Subcutaneous preadipocyte (primary cell): ENCODE measurements at places on chromosomes 4 and X. TPM values are rescaled to one million over a fixed set of nuclear protein-coding genes. Genes with fewer than 3 reads are reported as not detected.

Gene ASB12
- total RNA-seq = not detected in 2 replicates

Gene CENPI
- 18.7 and 30.7 TPM in 2 replicates for total RNA-seq

Gene NXF3
- not detected in 2 replicates for total RNA-seq

Gene SUPT20HL1
- not detected in 2 replicates for total RNA-seq

Gene AKAP4
- total RNA-seq = not detected in 2 replicates

Gene ATP2B3
- not detected in 2 replicates for total RNA-seq

Gene PAK3
- under 0.01 TPM in 2 replicates for total RNA-seq

Gene SSX2B
- not detected in 2 replicates for total RNA-seq

Gene STK26
- total RNA-seq = 8.1 and 14.3 TPM in 2 replicates

Gene EFHC2
- total RNA-seq = 0.20 and 0.37 TPM in 2 replicates

Gene SYTL4
- 2.6 and 4.7 TPM in 2 replicates for total RNA-seq

Gene HTRA3
- 2.3 and 12.1 TPM in 2 replicates for total RNA-seq

Gene PPP2R2C
- total RNA-seq = under 0.01 and 0.20 TPM in 2 replicates

Gene CFAP99
- not detected in 2 replicates for total RNA-seq

Gene CT45A7
- not detected in 2 replicates for total RNA-seq

Gene COL4A6
- 1.5 and 5.9 TPM in 2 replicates for total RNA-seq

Gene SSX2
- not detected in 2 replicates for total RNA-seq

Gene ETDA
- total RNA-seq = not detected in 2 replicates

Gene SERTM2
- under 0.01 TPM in 1 of 2 replicates, not detected in the other for total RNA-seq

Gene SEC31A
- 266 and 308 TPM in 2 replicates for total RNA-seq

Gene BEX2
- 0.20 and 0.73 TPM in 2 replicates for total RNA-seq

Gene NLGN4X
- total RNA-seq = not detected in 2 replicates

Gene EDA
- total RNA-seq = 0.59 and 0.73 TPM in 2 replicates

Gene MAGEC3
- not detected in 2 replicates for total RNA-seq

Gene GRID2
- not detected in 2 replicates for total RNA-seq

Gene GABRG1
- total RNA-seq = not detected in 2 replicates

Gene LIMCH1
- 0.39 and 0.73 TPM in 2 replicates for total RNA-seq

Gene FAAH2
- not detected in 2 replicates for total RNA-seq
